ENCODE measurements at places on chromosomes 6 and 20.

DNA sequence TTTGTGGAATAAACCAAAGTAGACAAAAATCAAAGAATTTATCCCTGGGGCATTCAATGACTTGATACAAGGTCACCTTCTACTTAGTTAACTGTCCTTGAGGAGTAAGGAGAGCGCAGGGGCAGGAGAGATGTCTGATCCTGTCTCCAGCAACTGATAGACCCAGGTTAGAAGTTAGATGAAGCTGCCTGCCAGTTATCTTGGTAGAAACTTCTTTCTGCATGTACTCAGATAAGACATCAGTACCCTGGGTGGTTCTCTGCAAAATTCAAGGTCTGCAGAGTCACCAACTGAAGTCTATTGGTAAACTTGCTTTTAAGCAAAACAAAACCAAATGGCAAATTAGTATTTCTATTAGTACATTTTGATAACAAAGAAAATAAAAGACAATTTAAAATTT, 2.7 kb downstream of the SGK1 start:
- no peak for DNase-seq

DNA sequence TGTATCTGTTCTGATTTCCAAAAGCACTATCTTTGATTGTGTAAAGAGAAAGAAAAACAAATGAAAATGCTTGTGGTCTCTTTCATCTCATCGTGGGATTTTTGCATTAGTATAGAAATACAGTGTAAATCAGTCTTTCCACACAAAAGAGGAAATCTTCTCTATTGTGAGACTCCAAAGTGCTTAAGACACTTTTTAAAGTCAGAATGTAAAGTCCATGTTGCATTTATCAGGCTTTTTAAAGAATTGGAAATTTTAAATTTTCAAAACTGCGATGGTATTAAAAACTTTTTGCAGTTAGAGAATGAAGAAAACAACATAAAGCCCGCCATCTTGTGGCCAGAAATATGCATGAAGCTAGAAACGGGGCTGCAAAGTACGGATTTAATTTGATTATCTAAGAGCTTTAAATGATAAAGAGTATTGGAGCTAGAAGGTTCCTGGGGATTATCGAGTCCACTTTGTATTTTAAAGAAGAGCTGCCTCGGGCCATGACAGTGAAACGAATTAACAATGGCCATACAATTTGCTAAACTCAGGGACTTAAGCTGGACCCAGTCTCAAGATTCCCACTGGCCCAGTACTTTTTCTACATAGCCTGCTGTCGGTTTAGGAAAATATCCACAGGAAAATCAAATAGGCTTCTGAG, 339.6 kb downstream of the ARHGAP18 start:
- peak; percentile 43 for DNase-seq

DNA sequence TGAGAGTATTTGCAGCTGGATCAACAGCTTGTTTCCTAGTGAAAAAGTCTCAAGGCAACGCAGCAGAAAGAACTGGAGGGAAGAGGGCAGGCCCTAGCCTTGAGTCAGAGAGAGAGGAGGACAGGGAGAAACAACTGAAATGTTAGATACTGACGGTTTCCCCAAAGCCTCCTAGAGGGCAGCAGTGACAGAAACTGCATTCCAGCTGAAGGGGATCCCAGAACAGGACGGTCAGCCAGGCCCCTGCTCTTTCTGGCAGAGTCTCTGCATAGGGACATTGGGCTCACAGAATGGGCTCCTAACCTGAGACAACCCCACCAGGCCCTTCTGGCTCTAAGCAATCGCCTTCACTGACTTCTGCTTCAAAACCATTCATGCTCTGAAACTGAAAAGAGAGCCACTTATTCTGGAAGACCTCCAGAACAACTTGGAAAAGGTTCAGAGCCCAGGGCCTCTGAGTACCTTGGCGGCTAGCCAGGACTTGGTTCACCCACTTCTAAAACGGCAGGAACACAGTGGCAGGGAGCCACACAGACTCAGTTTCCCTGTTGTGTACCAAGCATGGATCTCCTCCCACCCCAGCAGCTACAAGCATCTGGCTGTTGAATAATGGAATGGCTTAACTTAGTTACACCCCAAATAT, 72.9 kb downstream of the PSMB1 start:
- DNase-seq, result no peak

DNA sequence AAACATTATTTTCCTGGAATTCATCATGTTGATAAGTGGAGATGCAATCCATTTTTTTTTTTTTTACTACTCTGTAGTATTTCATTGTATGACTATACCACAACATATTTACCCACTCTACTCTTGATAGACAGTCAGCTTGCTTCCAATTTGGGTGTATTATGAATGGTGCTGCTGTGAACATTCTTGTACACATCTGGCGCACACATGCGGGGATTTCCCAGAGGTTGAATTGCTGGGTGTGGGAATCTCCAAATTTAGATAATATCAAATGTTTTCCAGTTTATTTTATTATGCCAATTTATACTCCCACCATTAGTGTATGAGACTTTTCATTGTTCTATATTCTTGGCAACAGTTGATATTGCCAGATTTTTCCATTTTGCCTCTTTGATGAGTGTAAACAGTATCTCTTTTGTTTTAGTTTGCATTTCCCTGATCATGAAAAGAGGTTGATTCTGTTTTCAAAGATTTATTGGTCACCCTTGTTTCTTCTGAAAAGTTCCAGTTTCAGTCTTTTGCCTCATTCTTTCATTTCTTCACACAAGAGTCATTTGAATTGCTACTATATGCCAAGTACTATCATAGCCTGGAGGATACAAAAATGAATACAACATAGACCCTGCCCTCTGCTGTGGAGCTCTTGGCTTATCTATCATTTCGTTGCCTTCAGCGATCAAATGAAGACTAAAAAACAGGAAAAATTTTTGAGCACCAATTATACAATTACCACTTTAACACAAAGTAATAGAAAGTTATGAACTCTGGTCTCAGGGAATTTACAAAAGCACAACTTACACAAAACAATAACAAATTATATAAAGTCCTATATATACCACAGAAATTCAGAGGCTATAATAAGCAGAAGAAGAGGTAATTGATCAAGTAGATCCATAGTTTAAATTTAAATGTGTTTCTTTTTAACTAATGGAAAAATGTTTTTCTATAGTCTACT, 17.1 kb upstream of the NCOA7 start:
- no peak for DNase-seq

DNA sequence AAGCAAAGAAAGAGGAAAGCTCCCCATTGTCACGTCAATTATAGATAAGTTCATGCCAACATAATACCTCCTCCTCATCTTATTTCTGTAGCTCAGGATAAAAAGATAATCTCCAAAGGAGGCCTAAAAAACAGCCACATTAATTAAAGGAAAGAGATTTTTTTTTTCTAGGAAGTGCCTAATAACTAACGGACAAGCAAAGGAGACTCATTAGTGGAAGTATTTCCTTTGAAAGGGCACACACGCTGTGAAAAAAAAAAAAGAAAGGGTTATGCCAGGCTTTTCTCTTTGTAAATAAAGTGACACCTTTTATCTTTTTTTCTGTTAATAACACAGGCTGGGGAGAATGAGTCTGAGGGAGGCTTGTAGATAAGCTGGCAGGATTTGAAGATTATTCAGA, 55.7 kb downstream of the PCSK2 start:
- no peak for DNase-seq

DNA sequence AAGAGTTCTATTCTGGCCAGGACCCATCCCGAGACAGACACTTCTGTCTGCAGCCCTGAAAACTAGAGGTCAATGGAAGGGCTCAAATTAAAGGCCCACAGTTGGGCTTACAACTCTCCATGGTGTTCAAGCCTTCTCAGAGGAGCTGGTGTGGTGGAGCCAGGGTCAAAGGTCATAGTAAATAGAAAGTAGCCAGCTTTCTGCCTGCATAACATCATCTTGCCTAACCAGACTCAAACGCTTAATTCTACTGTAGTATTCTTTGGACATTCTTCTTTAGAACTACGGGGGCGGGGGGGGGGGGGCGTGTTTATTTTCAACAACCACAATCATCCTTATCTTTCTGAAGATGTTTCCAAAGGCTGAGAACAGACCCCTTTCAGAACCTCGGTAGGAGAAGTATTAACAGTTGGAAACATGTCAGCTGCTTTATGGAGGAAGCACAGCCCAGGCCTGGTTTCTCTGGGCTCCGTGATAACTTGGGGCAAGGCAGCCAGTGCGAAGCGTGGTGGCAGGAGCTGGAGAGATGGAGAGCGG, 1.5 kb upstream of the RREB1 start:
- no peak for DNase-seq

DNA sequence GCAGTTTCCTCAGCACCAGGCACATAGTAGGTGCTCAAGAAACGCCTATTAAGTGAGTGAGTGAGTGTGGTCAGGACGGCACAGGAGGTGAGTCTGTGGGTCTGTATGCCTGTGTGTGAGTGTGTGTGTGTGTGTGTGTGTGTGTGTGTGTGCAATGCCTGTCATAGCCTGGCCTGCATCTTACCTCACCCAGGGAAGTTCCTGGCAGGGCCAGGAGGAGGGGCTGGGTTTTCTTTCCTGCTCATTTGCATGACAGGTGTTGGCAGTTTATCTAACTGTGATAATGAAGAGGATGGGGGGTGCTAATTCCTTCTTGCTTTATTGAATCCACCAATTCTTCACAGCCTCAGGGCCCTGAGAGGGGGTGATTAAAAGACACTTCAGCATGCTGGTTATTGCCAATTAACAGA, 146.7 kb upstream of the MLN start:
- DNase-seq, result no peak

DNA sequence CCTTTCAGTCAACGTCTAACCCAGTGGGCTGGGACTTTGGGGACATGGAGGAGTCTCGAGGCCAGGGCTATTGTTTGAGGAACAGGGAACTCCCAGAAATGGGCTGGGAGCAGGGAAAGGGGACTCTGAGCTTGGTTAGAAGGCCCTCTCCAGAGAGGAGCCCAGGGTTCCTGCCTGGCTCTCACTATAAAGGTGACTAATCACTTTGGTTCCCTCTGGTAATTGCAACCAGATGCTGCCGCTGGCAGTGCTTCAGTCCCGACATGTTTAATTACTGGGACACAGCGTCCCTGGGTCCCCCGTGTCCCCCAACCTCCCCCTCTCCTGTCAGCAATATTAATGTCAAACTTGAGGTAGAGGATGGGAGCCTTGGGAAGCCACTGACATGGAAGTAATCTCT, 5.0 kb upstream of the GDF5 start:
- DNase-seq, result no peak

DNA sequence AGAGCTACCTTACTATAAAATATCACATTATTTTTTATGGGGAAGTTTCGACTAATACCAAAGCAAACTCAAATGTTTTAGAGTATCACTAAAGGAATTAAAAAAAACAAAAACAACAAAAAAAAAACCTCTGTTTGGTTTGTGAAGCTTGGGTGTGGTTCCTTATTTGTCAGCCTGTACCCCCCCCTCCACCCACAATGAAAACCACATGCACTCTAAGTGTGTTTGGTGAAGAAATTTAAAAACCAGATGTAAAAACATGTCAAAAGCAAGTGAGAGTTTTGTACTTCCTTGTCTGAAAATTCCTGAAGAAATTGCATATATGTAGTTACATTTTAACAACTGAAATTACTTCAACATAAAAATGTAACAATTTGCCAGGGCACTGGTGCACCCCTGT, 3.1 kb downstream of the STK38 start:
- peak; percentile 33 for DNase-seq

- no peak for DNase-seq
Measured at GRCh38 chr6:108453601-108454185, 107.0 kb upstream of the FOXO3 start.

DNA sequence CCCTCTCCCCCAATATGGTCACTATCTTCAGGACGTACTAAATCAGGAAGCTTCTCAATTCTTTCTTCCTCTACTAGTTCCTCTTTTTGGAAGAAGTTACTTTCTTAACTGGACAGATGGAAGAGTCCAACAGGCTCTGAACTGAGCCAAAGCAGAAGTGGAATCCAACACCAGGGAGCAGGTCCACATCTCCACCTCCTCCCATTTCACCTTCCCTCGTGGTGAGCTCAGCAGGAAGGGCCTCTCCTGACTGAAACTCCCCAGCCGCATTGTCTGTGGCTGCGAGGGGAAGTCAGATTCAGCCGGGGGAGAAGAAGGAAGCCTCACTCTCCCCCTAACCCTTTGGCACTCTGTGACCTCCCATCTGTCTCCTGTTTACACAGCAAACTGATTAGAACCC, 63.8 kb upstream of the UST start:
- DNase-seq, result no peak

- DNase-seq, result no peak
Measured at GRCh38 chr20:38255393-38255792, 5.1 kb downstream of the KIAA1755 start.

DNA sequence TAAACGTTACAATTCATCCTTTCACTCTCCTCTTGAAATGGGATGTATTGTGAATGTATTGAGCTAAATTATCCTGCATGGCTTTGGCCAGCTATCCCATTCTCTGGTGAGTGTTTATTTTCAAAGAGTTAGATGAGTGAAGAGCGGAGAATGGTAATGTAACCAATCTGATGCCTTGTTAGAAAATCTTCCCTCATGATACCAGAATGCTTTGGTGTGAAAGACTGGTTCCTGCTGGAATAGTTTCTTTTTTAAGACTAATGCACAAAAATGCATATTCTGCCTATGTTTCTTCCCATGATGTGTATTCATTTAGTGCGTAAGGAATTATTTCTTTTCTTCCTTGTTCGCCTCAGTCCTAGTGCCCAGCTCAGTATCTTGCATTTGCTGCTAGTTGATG, 506.7 kb downstream of the PRKN start:
- DNase-seq, result no peak

- DNase-seq, result no peak
Measured at GRCh38 chr6:5707281-5708045, 299.3 kb downstream of the NRN1 start.

- no peak for DNase-seq
Measured at GRCh38 chr20:9886227-9886626, 47.4 kb upstream of the PAK5 start.

GRCh38 chr6:167906899-167907298, 80.2 kb downstream of the AFDN start:
- no peak for DNase-seq

DNA sequence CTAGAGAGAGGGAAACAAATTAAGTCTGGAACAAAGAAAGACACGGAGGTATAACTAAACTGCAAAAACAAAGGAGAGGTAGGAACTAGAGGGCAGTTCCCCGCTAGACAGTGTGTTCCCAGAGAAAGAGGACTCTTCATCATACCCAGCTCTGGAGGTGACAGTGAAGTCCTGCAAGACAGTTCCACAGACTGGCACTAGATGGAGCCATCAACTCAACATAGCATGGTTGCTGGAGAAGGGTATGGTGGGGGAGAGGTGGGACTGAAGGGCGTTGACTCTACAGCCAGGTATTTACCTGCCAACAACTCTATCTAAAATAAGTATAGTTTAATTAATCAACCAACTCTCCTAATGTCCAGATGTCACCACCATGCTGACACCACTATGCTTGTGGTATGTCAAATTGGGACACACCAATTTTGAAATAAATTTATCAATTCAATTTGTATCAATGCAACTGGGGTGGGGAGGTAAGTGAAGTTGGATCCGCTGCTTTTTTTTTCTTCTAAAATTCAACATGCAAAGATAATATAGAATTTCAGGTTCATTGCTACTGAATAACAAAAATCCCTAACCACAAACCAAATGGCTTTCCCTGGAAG, 9.7 kb downstream of the BACH2 start:
- peak; percentile 74 for DNase-seq
